ENCODE measurements at places on chromosomes 7 and 10.

GRCh38 chr7:27143023-27143949 lies at the start of gene HOXA5:
HOXA5 (minus strand) TSS chr7:27143681; CDS start chr7:27143607, 74 bp downstream.
- DNase-seq = no peak

DNA sequence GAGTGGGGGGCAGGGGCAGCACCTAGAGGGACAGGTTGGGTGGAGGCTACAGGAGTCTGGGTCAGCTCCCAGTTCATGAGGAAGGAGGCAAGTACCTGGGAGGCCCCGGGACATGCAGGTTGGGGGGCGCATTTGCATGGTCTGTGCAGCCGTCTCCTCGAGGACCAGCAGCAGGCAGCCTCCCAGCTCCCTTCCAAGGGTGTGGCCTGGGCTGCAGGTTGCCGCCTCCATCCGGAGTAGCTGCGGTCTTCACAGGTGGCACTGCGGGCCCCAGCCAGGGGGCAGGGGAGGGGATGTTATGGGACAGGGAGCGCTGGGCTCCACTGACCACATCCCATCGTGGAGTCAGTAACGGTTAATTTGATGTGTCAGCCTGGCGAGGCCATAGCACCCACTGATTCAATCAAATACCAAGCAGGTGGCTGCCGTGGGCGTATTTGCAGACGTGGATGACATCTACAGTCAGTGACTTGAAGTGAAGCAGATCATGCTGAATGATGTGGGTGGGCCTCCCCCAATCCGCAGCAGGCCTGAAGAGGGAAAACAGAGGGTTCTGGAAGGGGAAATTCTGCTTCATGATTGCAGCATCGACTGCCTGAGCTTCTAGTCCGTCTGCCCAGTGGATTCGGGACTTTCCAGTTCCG lies 81.6 kb downstream of the PRKAG2 start:
- no peak for DNase-seq

DNA sequence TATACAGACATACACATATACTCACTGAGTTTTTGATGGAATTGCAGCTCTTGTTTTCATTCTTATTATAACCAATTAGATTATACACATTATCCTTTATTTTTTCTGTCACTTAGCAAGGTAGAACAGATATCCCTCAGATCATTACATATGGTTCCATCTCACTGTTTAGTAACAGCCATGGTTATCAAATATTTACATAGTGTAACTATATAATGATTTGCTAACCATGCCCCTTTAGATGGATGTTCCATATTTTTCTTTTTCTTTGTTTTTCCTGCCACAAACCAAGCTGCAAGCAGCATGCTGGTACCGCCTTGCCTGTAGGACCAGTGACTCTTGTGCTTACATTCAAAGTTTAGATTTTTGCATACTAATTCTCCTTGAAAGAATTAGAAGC lies 163.4 kb upstream of the NFE2L3 start:
- DNase-seq = no peak

DNA sequence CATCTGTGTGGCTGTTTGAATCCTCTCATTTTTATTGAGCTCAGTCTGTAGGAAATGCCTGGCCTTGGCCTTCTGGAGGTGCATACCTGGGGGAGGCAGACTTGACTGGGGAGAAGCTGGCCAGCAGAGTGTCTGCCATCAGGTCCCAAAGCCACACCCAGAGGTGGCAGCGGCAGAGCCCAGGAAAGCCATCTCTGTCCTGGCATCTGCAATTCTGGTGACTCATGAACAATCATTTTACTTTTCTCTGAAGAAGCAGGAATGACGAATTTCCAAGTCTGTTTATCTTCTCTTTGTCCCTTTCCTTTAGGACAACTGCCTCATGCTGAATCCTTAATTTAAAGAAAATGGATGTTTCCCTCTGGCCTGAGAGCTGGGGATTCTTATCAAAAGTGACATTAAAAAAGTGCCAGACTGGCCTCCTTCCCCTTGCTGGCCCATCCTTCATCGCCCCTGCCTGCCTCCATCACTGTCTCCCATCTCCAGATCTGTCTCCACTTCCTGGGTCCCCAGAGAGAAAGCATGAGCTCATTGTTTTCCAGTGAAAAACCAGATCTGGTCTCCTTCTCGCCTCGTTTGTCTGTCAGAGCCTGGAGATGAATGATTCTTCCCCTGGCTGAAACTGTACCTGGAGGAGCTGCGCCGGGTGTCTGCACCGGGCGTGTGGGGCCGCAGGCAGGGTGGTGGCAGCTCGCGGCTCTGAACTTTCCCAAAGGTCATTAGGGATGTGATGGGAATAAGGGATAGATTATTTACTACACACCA lies 124.5 kb downstream of the TMEM178B start:
- no peak for DNase-seq

DNA sequence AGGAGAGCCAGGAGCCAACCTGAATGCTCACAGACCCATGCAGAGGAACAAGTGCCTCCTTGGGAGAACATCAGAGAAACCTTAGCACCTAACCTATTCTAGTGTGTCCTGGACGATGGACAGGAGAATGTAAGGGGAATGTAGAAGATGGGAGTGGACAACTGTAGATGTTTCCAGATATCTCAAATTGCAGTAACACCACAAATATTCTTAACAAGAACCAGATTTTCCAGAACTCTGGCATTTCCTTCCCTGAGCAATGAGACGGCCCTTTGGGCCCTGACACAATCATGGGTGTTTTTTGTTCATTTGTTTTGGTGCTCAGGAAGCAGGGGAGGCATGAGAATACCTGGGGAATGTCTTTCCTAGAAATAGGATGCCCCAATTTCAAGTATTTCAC lies 196.1 kb upstream of the PRSS1 start:
- DNase-seq = no peak

DNA sequence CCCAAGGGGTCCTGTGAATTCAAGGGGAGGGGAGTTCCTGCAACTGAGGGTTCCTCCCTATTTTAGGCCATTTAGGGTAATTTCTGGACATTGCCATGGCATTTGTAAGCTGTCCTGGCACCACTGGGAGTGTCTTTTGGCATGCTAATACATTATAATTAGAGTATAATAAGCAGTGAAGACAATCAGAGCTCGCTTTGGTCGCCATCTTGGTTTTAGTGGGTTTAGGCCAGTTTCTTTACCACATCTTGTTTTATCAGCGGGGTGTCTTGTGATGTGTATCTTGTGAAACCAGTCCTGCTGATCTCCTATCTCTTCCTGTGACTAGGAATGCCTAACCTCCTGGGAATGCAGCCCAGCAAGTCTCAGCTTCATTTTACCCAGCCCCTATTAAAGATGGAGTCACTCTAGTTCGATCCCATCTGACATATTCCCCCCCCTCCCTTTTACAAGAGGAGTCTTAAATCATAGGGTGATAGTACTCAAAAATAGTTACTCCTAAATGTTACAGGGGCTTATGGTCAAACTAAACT lies 43.2 kb downstream of the SVOPL start:
- DNase-seq = no peak

GRCh38 chr10:122526892-122527291 lies 33.7 kb upstream of the DMBT1 start:
- no peak for DNase-seq

DNA sequence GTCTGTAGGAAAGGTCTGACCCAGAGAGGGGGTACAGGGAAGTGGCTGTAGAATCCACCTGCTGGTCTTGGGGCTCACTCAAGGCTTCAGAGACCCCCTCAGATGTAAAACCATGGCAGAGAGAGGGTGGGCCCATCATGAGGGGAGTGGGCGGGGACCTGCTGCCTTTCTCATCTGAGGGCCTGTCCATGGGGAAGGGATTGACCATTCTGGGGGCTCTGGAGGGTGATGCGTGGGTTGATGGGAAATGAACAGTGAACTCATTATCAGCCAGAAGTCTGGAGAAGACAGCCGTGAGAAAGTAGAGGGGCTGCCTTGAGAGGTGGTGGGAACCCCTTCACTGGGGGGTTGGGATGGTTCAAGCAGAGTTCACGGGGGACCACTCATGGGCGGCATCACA lies 66.8 kb downstream of the MINDY4 start:
- no peak for DNase-seq

DNA sequence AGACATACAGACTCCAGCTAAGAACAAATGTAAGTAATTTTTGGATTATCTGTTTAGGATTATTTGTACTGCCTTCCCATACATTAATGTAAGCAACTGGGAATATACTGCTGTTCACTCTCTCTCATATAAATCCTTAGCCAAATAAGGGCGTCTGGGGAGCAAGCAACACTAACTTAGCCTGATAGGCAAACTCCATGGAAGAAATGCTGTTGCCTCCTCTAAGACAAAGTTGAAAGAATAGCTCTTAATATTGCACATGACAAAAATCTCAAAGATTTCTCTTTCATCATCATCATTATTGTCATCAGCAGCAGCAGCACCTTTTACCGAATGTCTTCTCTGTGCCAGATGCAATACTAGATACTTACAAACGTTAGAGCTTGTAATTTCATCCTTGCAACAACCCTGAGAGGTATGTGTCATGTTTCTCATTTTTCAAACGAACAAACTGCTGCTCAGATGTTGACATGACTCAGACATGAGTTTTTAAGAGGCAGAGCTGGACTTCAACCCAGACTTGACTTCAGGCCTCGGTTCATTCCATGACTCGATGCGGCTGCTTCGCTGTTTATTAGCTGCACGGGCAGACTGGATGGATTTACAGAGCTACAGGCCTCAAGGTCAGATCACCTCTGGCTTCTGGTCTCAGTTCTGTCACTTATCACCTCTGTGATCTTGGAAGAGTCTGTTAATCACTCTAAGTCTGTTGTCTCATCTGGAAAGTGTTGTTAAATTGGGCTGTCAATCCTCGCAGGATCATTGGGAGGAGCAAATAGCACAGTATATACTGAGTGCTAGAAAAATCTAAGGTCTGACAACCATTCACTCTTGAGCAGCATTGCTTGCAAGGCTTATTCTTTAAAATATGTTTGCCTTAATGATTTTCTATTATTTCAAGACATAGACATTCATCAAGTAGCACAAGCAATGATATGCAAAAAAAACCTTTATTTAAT lies 126.3 kb upstream of the CELF2 start:
- DNase-seq = no peak

DNA sequence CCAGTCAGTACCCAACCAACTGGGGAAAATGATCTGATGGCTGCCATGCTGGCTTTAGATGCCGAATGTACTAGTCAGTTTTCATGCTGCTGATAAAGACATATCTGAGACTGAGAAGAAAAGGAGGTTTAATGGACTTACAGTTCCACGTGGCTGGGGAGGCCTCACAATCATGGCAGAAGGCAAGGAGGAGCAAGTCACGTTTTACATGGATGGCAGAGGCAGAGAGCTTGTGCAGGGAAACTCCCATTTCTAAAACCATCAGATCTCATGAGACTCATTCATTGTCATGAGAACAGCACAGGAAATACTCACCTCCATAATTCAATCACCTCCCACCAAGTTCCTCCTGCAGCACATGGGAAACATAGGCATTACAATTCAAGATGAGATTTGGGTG lies 508.9 kb upstream of the NRP1 start:
- DNase-seq = no peak
